ENCODE measurements at places on chromosomes 16 and 17.

GRCh38 chr17:79298799-79299198, 224.2 kb downstream of the ENGASE start:
- DNase-seq = no peak

- no peak for DNase-seq
Observed at GRCh38 chr16:87541872-87542234, 49.0 kb upstream of the ZCCHC14 start.

DNA sequence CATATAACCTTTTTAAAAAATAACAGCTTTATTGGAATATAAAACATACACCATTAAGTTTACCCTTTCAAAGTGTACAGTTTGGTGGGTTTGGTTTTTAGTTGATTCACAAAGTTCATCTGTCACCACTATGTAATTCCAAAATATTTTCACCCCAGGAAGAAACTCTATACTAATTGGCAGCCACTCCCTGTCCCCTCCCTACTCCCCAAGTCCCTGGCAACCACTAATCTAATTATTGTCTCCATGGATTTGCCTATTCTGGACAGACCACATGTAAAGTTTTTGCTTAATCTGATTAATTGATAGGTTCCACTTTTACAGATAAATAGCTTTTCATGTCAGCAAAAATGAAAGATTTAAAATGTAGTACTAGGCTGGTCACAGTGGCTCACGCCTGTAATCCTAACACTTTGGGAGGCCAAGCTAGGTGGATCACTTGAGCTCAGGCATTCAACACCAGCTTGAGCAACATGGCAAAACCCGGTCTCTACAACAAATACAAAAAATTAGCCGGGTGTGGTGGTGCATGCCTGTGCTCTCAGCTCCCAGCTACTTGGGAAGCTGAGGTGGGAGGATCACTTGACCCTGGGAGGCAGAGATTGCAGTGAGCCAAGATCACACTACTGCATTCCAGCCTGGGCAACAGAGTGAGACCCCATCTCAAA, 25.0 kb upstream of the MAPK3 start:
- no peak for DNase-seq

GRCh38 chr17:46063241-46063640, 64.2 kb downstream of the STH start:
- DNase-seq = no peak

GRCh38 chr17:16438557-16439302, 23.4 kb downstream of the TRPV2 start:
- DNase-seq = peak; percentile 98

- peak; percentile 81 for DNase-seq
Observed at GRCh38 chr17:78748730-78749317, 33.2 kb downstream of the CYTH1 start.

- DNase-seq = no peak
Observed at GRCh38 chr16:868846-869822, 68.6 kb upstream of the GNG13 start.

DNA sequence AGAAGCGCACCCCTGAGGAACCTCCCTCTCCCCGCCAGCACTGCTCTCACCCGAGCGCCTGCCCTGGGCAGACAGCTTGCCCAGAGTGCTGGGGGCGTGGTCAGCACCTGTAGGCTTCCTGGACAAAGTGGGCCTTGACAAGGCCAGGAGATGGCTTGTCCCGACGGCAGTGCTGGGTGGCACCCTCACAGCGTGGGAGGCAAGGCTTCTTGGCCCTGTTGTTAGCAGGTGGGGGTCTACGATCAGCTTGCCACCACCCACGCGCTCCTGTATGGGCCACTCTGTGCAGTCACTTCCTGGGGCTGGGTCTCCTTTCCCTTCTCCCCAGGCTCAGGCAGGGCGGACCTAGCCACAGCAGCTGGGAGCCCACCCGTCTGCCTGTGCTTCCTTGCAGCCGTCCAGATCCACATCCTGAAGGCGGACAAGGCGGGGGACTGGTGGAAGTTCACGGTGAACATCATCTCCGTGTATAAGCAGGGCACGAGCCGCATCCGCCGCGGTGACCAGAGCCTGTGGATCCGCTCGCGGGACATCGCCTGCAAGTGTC, 218.0 kb downstream of the NTN1 start:
- peak; percentile 24 for DNase-seq

GRCh38 chr16:50428116-50428515, 59.3 kb upstream of the BRD7 start:
- no peak for DNase-seq

- no peak for DNase-seq
Observed at GRCh38 chr17:55394357-55395021, 27.1 kb downstream of the MMD start.

DNA sequence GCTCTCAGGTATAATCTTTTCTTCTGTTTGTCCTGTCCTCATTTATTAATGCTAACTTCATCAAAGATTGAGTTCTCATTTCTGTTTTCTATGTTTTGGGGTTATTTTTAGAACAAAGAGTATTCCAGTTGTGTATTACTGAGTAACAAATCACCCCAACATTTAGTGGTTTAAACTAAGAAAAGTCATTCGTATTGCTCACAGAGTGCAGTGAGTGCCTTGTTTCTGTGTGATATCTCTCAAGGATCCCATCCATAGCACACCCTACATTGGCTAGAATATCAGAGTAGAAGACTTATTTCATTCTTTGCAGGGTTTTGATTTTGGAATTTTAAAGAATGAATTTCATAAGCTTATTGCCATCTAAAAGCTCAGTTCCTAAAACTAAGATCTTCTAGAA, 72.1 kb downstream of the VMP1 start:
- DNase-seq = no peak

- no peak for DNase-seq
Observed at GRCh38 chr16:58859958-58860669, 126.0 kb upstream of the GOT2 start.

- peak; percentile 41 for DNase-seq
Observed at GRCh38 chr17:57294629-57295501, 38.5 kb downstream of the MSI2 start.

DNA sequence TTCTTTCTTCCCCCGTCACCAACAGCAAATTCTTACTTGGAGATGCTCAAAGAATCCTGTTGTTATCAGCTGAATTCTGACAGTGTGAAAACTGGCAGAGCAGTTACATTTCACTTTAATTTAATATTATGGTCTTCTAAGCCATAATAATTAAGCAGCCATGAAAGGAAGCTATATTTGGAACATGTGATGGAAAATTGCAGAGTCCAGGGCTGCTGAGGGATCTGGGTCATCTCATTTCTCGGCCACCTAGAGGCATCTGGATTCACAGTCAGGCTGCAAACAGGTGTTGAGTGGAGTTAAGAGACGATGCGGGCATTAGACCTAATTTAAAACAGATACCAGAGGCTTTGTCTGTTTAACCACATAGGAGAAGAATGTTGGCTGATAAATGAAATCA, 38.4 kb downstream of the CHD9NB start:
- DNase-seq = no peak

- no peak for DNase-seq
Observed at GRCh38 chr17:1638171-1638590, 7.4 kb downstream of the SCARF1 start.

- no peak for DNase-seq
Observed at GRCh38 chr17:80220736-80221215, 549 bp downstream of the SLC26A11 start.

- no peak for DNase-seq
Observed at GRCh38 chr17:1916963-1917715, 87.3 kb downstream of the RPA1 start.

DNA sequence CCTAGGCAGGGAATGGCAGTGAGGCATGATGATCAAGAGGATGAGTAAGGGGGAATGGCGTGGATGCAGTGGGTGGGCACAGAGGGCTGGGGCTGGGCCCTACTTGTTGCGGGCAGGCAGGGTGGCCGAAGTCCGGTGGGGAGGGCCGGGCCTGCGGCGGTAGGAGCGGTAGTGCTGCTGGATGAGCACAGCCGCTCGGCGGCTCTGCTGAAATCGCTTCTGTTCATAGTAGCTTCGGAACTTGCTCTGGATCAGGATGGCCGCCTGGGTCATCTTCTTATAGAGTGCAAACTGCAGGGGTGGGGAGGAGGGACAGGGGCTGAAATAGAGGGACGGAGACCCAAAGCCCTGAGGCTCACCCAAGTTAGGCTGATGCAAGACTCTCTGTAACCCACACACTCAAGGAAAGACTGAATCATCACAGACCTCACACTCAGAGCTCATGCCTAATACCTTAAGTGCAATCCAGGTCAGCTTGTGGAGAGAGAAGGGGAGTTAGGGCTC, 1.5 kb upstream of the SPAG7 start:
- peak; percentile 77 for DNase-seq

GRCh38 chr17:4229627-4230541, 33.9 kb downstream of the ANKFY1 start:
- DNase-seq = no peak

DNA sequence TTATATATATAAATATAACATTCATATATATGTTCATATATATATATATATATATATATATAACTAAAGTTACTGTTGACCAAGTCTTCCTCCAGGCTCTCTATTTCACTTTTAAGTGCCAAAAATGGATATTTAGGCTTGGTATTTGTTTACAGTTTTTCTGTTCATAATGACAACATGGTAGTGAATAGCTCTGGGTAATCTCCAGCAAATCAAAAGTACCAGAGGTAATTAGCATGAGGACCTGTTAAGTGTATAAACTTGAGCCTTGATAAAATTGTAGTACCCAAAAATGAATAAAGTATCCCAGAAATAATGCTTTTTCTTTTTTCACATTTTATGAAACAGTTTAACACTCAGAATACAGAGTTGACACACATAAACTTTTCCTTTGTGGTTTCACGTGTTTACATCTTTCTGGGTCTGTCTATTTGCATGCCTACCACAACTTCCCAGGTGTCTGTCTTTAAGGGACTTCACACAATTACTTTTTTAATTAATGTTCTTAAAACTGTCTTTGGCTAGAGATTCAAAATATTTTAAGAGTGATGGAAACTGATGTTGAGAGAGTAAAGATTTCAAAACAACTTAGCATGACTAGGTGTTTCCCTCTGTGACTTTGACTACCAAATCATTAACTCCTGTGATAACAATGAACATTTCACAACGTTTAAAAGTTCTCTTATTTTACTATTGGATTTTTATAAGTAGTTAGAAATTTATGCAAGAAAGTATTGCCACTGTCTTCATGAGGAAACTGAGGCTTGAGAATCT, 47.9 kb downstream of the RABEP1 start:
- no peak for DNase-seq

DNA sequence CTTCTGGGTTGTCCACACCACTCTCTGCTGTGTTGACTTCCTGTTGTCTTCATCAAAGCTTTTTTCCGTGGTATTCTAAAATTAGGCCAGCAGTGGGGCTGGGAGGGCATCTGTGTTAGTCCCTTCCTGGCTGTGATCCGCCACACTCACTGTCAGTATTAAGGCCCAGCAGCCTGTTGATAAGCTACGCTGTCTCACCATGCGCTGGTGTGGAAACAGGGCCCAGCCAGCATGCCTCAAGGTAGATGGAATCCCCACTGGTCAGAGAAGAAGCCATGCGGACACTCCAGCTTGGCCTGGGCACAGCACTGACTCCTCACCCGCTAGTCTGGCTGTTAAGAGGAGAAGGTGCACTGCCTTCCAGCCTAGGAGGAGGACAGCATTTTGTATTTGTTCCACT, 11.4 kb downstream of the CDR2L start:
- DNase-seq = no peak

DNA sequence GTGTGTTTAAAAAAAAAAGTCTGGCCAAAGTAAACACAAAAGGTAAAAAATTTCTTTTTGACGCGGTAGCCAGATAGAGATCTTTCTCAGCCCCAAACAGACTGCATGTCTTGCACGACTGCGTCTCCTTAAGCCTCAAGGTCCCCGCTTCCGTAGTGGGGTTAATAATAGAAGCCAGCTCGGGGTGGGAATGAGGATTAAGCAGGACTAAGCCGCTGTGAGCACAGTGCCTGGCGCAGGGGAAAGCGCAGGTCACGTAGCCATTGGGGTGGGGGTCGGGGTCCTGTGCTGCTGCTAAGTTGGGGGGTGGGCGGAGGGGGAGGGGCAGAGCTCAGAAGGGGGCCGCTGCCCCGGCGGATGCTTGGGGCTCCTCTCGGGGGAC, 521 bp downstream of the GGA2 start:
- peak; percentile 27 for DNase-seq

- DNase-seq = no peak
Observed at GRCh38 chr16:70320121-70320520, 21.1 kb downstream of the DDX19B start.

DNA sequence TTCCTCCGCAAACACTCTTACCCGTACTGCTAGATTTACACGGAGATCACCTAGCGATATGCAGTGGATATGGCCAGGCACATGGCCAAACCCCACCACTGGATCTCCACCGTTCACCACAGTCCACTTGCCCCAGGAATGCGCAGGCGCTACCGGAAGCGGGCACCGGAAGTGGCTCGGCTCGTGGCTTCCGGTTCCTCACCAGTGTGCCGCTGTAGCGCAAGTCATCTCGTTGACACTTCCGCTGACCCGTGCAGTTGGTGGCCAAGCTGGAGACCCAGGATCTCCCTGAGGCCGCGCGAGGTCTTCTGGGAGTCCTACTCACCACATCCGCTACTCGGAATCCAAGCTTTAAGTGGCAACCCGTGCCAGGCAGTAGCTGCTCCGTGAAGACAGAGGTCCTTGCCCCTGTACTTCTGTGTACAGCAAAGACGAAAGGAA, 11.5 kb downstream of the ZNF597 start:
- DNase-seq = peak; percentile 46

DNA sequence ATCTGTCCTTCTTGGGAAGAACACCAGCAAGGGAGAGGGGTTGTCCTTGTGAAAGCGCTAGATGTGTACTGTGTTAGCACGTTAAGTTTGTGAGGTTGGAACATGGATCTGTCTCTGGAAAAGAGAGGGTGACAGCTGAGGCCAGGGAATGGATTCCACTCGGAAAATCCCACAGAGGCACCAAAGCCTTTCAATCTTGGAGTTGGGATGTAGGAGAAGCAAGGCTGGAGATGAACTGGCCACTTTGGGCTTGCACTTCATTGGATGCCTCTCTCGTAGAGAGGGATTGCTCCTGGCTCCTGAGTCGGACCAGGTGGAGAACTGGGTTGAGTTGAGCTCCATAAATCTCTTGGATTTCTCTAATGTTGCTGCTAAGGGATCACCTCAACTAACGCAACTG, 67.2 kb downstream of the CCDC182 start:
- DNase-seq = peak; percentile 1

- DNase-seq = no peak
Observed at GRCh38 chr16:88905563-88905962, 39.1 kb upstream of the PABPN1L start.

GRCh38 chr17:72569148-72569946, 448.5 kb downstream of the SOX9 start:
- DNase-seq = no peak

- DNase-seq = no peak
Observed at GRCh38 chr16:65807858-65808257, 558.6 kb upstream of the CDH5 start.
